ENCODE measurements at places on chromosomes 12 and 14. TPM values are rescaled to one million over a fixed set of nuclear protein-coding genes. Genes with fewer than 3 reads are reported as not detected.

DNA sequence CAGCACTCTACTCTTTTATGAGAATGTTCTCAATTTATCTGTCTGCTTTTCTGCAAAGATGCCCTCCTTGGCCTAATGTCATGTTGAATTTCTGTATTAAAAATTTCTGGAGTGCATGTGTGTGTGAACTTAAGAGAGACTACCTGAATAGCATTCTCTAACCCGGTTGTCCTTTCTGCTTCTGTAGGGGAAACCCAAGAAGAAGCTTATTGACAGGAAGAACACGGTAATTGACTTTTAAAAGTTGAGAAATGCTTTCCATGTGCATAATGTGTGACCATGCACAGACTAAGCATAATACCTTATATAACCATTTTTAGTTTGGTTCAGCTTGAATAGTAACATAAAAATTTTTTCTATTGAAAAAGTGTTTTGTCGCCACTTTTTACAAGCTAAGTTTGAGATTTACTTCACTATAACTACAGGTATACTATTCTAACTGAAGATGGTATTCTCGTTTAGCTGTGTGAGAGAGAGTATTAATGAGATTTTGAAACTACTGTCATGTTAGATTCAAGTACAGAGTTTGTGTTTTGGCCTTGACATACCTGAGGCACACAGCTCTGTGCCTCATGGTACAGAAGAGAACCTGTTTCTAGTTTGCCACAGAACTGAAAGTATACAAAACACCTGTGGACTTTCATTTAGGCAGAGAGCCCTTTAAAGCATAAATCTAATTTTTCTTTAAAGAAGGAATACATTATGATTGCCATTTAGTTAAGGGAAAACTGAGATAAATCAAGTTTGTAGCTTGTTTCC, 96.8 kb downstream of the TTLL5 start:
- no peak for DNase-seq

GRCh38 chr12:62882696-62883095, 52.3 kb downstream of the PPM1H start:
- no peak for DNase-seq

GRCh38 chr12:45863332-45863731, 127.0 kb downstream of the SCAF11 start:
- DNase-seq: no peak

Gene GLI1
- 0.54 TPM for total RNA-seq

DNA sequence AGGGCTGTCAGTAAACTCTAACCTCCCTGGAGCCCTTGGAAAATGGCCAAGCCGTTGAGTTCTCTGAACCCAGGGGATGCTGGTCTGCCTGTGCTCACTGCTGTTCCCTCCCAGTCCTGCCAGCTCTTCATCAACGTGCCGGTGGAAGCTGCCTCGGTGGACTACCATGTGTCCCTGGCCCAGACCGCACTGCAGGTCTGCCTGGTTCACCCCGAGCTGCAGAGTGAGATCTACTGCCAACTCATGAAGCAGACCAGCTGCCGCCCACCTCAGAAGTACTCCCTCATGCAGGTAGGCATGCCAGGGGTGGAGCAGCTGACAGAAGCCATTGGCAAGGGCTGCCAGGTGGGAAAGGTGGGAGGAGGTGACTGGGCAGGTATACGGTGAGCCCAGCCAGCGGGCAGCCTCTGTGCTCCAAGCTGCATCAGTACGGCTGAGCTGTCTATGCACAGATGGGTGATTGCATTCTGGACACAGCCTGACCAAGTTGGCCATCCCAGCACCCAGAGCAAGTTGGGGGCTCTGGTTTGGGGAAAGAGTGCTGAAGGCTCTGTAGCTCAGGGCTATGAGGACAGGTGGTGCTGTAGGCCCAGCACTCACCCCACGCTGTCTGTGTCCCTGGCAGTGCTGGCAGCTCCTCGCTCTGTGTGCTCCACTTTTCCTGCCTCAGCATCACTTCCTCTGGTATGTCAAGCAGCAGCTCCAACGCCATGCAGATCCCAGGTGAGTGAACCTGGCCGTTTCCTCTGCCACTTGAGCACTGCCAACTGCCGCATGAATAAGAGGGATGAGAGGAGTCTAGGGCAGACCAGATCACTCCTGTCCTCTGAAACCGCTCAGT, 21.9 kb downstream of the PIGH start:
- no peak for DNase-seq

DNA sequence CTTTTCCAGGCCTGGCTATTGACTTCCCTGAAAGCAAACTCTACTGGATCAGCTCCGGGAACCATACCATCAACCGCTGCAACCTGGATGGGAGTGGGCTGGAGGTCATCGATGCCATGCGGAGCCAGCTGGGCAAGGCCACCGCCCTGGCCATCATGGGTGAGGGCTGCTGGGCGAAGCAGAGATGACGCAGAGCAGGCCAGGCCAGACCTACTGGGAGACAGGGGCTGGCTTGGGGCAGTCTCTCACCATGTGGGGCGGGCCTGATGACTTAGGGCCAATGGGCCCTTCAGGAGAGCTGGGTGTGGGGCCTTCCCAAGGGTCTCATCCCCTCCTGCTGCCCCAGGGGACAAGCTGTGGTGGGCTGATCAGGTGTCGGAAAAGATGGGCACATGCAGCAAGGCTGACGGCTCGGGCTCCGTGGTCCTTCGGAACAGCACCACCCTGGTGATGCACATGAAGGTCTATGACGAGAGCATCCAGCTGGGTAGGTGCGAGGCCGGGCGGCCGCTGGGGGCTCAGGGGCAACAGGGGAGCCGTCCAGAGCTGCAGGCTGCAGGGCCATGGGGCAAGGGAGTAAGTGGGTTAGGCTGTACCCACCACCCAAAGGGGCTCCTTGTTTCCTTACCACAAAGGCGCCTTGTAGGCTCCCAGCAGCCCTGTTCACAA, 33.0 kb upstream of the LRP1-AS start:
- no peak for DNase-seq

GRCh38 chr12:102439426-102440405, 40.6 kb downstream of the IGF1 start:
- no peak for DNase-seq

- peak; percentile 15 for DNase-seq
These were observed 23.1 kb upstream of the RNASE12 start for GRCh38 chr14:20614038-20614840.

DNA sequence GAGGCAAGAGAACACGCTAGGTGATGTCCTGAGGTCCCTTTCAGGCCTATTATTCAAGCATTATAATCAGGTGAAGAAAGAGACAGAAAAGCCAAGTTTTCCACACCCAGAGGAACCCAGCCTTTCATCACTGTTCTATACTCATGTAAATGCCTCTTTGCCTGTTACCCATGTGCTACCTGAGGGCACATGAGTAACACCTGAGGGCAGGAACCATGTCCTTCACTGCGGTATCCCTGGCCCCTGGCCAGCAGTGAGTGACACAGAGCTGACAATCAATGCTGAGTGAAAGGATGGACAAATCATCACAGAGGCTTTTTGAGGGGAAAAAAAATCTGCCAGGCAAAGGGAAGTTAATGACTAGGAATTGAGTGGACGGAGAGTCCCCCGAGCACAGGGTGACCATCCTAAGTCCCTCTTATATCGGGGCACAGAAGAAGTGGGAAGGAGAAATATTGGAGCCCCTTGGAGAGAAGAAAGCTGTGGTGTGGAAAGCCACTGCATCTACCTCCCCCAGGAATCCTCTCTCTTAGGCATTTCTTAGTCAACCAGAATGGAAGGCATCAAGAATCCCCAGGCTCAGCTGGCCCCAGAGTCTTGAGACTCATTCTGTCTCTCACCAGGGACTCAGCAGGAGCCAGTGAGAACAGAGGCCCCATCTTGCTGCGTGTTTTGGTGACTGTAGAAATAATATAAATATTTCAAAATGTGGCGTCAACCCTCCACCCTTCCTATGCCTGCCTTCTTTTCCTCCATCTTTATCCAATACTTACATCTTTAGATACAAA, 212.9 kb downstream of the DPF3 start:
- no peak for DNase-seq

Gene BMP4
- total RNA-seq: 24.8 TPM

Gene OR6C2
- not detected for total RNA-seq

DNA sequence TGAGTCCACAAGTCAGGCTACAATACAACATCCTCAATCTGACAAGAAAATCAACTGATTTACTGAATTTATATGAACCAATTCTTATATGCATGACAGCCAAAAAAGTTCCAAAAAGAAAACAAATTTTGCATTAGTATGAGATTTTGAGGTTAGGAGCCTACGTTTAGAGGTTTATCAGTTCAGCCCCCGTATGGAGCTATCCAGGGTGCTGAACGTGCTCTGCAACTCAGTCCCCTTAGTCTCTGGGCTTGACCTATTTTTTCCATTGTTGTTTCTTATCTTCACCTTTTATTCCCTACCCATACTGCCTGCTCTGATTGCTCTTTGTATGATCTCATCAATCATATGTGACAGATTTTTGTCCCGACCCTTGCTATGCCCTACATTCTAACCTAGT, 693.0 kb downstream of the NRXN3 start:
- DNase-seq: peak; percentile 31

DNA sequence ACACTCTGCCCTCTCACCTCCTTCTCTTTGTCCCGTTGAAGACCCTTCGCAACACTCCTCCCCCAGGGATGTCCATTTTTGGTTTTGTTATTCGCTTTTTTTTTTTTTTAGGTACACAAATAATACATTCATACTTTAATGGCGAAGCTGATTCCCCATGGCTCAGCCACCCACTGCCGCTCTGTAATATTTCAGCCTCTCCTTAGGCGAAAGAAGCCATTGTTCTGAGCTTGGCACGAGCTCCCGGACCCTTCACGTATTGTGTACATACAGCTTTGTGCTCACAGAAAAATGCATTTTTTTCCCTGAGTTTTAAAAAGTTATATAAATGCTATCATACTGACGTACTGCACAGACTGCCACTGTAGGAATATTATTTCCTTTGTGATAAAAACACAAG, 115.0 kb downstream of the TMEM132C start:
- no peak for DNase-seq

GRCh38 chr12:124520907-124521306, 46.5 kb downstream of the NCOR2 start:
- DNase-seq: no peak

Gene IFI27
- total RNA-seq: 766 TPM

DNA sequence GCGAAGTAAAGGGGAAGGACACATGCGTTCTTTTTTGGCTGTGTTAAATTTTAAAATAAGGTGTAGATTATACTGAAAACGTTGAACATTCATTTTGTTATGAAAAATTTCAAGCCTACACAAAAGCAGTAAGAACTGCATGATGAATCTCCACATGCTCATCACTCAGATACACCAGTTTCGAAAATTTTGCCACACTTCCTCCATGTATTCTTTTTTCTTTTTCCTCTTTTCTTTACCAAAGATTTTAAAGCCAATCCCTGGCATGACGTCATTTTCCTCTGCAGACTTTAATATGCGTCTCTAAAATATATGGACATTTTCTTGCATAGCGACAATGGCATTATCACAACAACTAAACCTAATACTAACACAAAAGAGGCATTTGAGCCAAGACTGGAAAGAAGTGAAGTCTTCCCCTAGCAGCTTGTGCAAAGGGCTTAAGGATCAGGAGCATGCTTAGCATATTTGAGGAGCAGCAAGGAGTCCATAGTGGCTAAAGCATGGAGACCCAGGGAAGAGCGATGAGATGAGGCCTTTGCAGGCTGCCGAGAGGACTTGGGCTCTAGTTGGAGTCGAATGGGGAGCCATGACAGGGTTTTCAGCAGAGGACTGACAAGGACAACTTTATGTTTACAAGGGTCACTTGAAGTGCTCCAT, 111.9 kb downstream of the ERC1 start:
- no peak for DNase-seq

DNA sequence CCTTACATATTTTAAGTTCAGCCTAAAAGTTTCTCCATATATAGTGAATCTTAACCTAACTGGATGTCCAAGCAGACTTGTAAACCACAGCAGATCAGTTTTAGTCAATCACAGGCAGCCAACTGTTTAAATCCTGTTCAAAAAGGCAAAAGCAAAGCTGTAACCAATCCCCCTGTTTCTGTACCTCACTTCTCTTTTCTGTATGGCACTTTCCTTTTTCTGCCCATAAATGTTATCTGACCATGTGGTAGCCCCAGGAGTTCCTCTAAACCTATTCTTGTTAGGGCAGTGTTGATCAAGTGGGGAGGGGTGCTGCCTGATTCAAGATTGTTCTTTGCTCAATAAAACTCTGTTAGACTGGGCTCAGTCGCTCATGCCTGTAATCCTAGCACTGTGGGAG, 8.5 kb upstream of the DACT1 start:
- no peak for DNase-seq

- DNase-seq: no peak
These were observed at the start of gene LRP1-AS for GRCh38 chr12:57146961-57147944. LRP1-AS (minus strand) TSS chr12:57147619.

GRCh38 chr12:101940400-101940950, 63.1 kb downstream of the DRAM1 start:
- DNase-seq: no peak

DNA sequence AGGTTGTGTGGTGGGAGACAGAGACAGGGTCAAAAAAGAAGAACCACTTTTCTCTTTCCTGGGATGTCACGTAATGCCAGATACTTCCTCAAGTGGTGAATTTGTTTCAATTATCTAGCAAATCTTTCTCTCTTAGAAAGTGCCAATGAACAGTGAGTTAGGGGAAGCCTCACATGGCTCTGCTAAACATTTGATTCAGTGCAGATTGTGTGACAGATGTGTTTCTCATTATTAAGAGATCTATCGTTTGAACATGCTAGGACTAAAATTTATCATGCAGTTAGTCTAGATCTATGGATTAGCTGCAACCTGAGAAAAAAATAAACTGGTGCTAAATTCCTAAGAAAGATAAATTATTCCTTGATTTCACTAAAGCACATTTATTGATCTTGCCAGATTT, 247.8 kb downstream of the MDGA2 start:
- no peak for DNase-seq

Gene RAD51B
- total RNA-seq: 24.7 TPM

Gene VWF
- total RNA-seq: not detected

Measured in Calu3 (cell line).